Stimulated activated memory B cell treated with anti-CD40 and anti-IgM and Interleukin-4, amounts not matched to agents 10 μg/mL and 1 μg/mL and 100 μg/mL, for 72 hours (primary cell): ENCODE measurements at places on chromosomes 2 and 18.

DNA sequence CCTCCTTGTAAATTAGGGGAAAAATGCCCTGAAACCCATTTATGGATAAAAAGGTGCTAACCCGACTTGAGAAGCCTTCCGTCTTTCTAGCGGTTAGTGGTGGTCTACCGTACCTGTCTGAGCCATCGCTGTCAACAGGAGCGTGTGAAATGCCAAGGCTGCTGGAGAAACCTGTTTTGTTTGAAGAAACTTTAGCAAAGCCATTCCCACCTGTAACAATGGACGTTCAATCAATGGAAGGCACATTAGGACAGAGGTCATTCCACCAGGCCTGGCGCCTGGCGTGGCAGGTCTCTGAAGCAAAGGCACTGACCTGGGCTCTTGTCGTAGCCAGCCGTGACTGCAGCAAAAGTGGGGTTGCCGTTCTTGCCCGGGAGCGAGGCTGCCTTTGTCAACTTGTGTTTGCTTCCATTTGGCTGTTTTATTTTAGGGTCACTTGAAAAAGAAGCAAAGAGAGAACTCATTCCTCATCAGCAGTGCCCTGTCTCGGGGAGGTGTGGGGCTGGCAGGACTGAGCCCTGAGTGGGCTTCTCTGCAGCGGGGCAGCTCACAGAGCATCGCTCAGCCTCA lies 47.2 kb downstream of the ZAP70 start:
- no peak for ATAC-seq

- no peak for ATAC-seq
Observed at GRCh38 chr18:23538870-23539269, 35.6 kb downstream of the RMC1 start.

- ATAC-seq: no peak
Observed at GRCh38 chr2:15768615-15769014, 171.7 kb upstream of the MYCN start.

- peak; percentile 55 for ATAC-seq
Observed at GRCh38 chr2:58006256-58006951, 40.2 kb upstream of the VRK2 start.

- no peak for ATAC-seq
Observed at GRCh38 chr2:50396298-50396631, 635.7 kb downstream of the NRXN1 start.

DNA sequence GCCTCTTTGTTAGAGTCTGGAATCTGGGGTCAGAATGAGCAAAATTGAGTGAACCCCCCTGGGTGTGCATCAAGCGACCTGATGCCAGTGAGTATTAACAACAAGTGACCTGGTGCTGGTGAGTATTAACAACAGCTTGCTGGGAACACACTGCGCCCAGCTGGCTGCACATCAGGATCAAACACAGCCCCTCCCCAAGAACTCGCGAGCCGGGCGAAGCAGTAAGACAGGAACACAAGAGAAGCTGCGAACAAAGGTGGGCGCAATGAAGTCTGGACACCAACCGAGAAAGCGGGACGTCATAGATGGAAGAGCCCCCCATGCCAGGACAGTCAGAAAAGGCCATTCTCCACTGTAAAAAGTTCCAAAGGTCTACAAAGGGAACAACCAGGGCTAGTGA lies 34.3 kb downstream of the CRACDL start:
- ATAC-seq: no peak

GRCh38 chr2:145287736-145288135 lies 767.8 kb upstream of the ZEB2 start:
- no peak for ATAC-seq

DNA sequence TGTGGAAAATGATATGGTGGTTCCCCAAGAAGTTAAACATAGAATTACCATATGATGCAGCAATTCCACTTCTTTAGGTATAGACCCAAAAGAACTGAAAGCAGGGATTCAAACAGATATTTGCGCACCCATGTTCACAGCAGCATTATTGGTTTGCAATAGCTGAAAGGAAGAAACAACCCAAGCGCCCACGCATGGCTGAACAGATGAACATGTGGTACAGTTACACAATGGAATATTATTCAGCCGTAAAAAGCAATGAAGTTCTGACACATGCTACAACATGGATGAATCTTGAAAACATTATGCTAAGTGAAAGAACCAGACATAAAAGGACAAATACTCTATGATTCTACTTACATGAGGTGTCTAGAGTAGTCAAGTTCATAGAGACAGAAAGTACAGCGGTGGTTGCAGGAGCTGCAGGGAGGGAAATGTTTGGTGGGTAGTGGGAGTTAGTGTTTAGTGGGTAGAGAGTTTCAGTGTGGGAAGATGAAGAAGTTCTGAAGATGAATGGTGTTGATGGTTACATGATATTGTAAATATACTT lies 26.7 kb upstream of the ASPRV1 start:
- ATAC-seq: no peak

DNA sequence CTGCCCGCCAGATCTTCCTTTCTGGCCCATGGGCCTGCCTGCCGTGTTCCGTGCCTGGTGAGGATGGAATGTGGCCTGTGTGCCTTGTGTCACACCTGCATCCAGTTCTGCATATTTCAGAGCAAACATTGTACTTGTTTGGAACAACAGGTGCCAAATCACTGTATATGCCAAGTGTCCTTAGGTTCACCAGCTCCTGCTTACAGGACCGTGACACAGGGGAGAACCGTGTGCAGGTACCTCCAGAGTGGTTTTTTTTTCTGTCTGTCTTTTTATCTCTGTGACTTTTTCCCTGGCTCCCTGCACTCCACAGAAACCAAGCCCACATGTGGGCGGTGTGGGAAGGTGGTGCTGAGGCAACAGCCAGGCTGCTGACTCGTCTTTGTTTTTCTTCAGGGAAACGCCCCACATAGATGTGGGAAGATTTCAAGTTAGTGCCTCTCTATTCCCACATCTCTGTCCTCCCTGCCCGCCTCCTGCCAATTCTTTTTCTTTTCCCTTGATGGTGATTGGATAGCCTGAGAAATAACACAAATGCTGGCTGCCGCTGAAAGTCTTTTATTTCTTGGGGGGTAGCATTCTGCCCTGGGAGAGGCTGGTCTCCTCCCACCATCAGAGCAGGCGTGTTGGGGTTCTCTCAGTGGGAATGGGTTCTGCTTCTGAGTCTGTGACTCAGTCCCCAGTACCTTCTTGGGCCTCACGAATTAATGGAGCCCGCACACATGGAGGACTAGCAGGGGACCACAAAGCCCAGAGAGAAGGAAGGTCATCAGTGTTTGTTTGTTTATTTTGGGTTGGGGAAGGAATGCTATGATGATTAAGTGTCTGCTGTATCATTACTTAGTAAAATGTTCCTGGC lies 21.4 kb downstream of the GRHL1 start:
- ATAC-seq: no peak

- no peak for ATAC-seq
Observed at GRCh38 chr18:13271302-13271911, 52.8 kb downstream of the LDLRAD4 start.

GRCh38 chr2:125870264-125870663 lies 785.7 kb upstream of the GYPC start:
- ATAC-seq: no peak

DNA sequence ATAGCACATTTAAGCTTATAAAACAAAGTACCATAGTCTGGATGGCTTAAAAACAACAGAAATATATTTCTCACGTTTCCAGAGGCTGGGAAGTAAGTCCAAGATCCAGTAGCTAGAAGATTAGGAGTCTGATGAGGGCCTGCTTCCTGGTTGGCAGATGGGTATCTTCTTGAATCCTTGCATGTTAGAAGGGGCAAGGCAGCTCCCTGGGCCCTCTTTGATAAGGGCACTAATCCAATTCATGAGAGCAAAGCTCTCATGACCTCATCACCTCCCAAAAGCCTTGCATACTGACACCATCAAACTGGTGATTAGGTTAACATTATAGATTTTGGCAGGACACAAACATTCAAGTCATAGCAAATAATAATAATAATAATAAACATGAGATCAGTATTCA lies 146.4 kb downstream of the CCDC102B start:
- no peak for ATAC-seq
